ENCODE measurements at places on chromosomes 2 and 18. TPM values are rescaled to one million over a fixed set of nuclear protein-coding genes. Genes with fewer than 3 reads are reported as not detected.

The MRPL30 gene
- 31.7 TPM for total RNA-seq

The DOK6 gene
- total RNA-seq = under 0.01 TPM

The COL4A3 gene
- total RNA-seq = not detected

The ORC4 gene
- 40.6 TPM for total RNA-seq

The GPR35 gene
- not detected for total RNA-seq

The ERCC3 gene
- total RNA-seq = 19.8 TPM

The SLC8A1 gene
- total RNA-seq = 0.34 TPM

The UGT1A7 gene
- not detected for total RNA-seq

The AQP4 gene
- not detected for total RNA-seq

The PRKAG3 gene
- total RNA-seq = not detected

The C2orf81 gene
- 0.59 TPM for total RNA-seq

The TMEM17 gene
- total RNA-seq = 1.4 TPM

The MFSD2B gene
- 0.20 TPM for total RNA-seq

The MALL gene
- total RNA-seq = 171 TPM

The SLC4A3 gene
- total RNA-seq = not detected

The CREG2 gene
- 0.27 TPM for total RNA-seq

The NCKAP5 gene
- total RNA-seq = 0.49 TPM

The ARHGAP28 gene
- 2.1 TPM for total RNA-seq

The CCDC68 gene
- 5.9 TPM for total RNA-seq

The SLC11A1 gene
- under 0.01 TPM for total RNA-seq

The KCNG3 gene
- not detected for total RNA-seq

The AGXT gene
- not detected for total RNA-seq

The FSIP2 gene
- total RNA-seq = 0.20 TPM

The IL1RL2 gene
- total RNA-seq = not detected

The OXER1 gene
- not detected for total RNA-seq

The KCNE4 gene
- 0.07 TPM for total RNA-seq

The CD8B2 gene
- total RNA-seq = not detected

The TMEM169 gene
- not detected for total RNA-seq

The FOXI3 gene
- not detected for total RNA-seq

All from mammary microvascular endothelial cell (primary cell).